ENCODE measurements at places on chromosomes 11 and 22.

GRCh38 chr11:126440792-126441514 is 85.5 kb downstream of the ST3GAL4 start:
- DNase-seq: peak; percentile 52

DNA sequence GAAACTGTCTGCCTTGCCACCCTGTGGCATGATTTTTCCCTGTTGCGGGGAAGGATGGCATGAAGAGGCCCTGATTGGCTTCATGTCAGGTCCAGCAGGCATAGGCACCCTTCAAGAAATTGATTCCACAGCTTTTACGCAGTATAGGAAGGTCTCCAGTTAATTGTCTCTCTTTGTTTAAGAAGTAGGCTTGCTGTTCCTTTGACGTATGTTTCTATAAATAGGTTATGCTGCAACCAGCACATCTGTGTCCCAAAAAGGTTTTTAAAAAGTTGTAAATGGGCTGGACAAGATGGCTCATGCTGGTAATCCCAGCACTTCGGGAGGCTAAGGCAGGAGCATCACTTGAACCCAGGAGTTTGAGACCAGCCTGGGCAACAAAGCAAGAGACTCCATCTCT is 62.6 kb downstream of the CD6 start:
- no peak for DNase-seq

GRCh38 chr22:35804421-35804820 is 86.7 kb downstream of the APOL5 start:
- DNase-seq: no peak

DNA sequence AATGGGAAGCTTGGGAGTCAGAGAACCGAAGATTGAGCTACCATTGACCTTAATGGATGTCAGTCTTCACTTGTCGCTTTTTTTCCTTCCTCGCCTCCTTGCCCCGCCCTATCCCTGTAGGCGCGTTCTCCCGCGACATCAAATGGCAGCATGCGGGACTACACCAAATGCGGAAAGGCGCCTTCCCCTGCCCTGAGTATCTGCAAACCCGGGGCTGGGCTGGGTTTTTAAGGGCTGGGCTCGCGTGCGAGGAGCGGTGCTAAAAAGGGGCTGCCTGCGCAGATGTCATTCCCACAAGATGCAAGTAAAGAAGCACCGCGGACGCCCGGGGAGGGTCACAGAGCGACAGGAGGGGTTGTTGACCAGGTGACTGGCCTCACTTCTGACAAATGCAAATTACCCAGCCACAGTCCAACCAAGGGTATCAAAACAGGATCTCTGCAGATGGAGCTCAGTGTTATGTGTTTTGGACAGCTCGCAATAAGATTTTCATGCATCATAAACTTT is 4.7 kb upstream of the FAM111B start:
- peak; percentile 10 for DNase-seq

DNA sequence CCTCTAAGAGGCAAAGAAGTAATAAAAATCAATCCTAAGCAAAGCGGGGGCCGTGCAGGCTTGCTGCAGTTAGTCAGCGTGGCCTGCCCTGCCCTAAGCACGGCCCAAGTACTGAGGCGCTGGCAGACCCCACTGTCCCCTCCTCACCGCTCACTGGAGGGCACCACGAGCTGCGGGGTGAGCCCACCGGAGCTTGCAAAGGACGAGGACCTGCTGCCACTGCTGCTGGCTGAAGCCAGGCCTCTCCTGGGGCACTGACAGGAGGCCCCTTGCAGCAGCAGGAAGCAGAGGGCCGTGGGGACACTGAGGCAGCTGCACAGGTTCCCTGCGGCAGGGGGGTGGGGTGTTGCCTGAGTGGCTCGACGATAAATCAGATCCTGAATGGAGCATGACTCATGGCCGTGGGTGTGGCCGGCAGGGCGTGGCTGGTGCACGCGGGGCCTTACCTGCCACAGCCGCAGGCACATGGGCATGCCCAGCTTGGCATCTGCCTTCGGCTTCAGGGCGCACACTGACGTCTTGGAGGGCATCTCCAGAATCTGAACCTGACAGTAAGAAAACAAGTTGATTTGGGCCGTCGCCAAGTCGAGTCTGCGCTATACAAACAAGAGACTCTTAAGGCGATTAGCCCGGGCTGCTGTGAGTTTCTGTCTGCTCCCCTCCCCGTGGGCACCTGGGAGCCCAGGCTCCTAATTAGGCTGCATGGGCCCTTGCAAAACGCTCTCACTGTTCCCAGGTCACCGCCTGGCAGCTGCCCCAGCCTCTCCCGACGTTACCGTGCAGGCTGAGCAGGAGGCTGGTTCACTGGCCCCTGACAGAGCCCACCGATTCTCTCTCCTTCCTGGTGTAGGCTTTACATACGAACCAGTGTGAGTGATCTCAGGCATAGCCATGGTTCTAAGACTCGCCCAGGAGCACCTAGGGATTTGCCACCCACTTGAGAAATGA is 45.9 kb downstream of the TBX1 start:
- no peak for DNase-seq

DNA sequence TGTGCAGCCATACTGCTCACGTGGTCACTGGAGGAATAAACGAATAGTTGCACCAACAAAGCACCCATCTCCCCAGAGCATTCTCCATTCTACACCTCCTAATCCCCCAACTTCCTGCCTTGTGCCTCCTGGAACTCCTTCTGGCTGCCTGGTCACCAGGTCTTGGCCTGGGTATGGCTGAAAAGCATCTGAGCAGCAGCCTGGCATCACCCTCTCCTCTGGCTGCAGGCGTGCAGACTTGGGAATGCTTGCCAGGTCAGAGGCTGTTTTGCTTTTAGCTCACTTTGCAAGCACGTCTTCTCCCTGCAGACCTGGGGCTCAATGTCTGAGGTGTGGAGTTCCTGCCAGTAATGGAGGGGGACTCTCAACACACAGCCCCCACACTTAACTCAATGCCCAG is 33.3 kb upstream of the KCNJ11 start:
- DNase-seq: no peak

DNA sequence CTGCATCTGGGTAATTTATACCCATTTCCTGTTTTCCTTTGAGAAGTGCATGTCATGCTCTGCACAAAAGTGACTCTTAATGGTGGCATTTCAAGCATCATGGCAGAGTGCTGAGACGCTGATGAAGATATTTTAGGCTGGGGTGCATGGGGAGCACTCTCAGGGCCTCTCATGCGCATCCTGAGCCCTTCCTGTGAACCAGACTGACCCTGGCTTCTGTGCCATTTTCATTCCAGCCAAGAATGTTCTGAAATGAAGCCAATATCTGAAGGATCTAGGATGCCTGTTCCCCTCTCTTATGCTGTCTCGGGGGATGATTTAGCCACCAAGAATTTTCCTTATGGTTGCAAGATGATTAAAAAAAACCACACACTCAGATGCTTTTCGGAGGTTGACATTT is 61.5 kb downstream of the MIAT start:
- no peak for DNase-seq

DNA sequence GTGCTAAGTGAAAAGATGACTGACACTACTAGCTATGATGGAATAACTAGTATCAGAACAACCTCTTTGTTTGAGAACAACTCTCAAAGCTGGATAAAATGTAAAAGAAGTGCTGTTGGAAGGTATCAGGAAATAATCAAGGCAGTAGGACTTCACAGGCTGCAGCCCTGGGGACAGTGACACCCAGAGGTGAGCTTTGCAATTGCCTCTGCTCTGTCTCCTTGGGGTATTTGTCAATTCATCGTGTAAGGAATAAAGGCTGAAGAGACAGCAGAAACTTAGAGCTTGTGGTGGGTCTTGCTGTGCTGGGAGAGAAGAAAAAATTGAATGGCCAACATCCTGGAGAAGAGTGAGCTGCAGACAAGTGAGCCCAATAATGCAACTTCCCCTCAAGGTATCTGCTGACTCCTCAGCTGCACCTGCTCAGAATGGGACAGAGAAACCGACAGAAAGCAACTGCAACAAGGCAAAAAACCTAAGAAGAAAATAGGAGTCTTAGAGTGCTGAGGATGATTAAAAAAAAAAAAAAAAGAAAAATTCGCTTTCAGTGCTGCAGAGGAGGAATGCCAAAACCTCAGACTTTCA is 141.1 kb downstream of the RCN1 start:
- no peak for DNase-seq

- DNase-seq: no peak
These were observed 14.4 kb downstream of the DCDC1 start for GRCh38 chr11:31355131-31355530.

DNA sequence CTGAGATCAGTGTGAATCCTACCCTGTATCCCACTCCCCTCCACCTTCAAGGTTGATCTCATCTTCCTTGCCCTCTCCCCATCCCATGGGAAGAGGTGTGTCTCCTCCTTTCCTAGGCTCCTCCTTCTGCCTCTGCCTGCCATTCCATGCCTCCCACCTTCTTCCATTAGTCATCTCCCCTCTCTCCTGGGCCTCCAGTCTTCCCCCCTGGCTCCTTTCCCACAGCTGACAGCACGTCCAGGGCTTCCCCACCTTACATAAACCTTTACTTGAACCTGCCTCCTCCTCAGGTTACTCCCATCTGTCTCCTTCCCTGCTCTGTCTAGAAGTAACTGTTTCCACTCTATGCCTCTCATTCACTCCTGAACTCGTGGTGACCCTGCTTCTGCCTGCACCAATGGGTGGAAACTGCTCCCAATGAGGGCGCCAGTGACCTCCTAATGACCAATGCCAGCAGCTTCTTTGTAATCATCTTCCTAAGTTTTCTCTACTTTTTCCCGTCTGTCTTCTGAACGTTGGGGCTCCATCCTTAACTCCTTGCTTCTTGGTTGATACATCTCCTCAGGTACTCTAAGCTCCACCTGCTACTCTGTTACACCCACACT is 266.9 kb upstream of the NARS2 start:
- DNase-seq: no peak

DNA sequence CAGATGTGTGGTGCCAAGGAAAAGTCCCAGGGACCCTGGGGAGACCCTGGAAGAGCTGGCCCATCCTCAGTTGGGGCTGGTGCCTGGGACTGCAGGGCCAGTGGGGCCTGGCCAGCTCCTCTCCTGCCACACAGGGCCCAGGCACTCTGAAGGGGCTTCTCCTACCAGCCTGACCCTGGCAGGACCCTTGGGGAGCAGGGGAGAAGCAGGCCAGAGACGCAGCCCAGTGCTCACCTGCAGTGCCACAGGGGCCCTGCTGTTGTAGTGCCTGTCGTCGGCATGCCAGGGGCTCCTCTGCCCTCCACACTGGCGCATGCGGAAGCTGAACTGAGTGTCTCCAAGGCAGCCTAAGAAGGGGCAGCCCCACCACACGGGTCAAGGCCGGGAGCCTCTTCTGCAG is 9.1 kb downstream of the DENND6B start:
- DNase-seq: no peak

- no peak for DNase-seq
These were observed 4.3 kb downstream of the VPREB1 start for GRCh38 chr22:22248878-22249277.

DNA sequence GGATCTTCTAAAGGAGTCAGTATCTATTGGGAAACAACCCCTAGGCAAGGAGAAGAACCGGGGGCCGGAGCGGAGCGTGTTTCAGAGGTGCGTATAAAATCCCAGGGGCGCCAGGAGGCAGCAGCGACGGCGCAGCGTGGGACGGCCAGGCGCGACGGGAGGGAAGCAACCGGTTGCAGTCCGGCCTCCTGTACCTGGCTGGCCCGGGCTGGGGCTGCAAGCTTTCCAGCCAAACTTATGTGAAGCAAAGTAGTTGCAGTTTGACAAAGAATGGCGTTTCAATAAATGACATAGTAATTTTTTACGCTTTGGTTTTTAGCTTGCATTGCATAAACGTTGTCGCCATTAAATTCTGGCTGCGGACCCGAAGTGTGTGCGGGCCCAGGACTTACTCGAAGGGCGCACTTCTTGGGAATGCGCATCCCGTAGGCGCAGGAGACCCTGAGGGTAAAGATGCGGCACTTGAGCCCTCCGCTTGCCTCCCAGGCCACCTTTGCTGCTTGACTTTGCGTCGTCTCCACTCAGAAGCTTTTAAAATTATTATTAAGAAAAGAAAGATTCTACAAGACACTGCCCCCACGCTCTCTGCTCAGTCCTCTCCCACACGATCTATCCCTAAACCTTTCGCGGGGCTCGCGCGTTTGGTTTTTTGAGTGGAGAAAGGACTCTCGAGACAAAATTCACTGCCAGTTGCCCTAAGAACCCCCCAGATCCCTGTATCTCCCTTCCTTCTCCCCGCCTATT is 1.6 kb upstream of the WT1 start:
- no peak for DNase-seq

- DNase-seq: no peak
These were observed 73.7 kb downstream of the DGCR2 start for GRCh38 chr22:19048531-19048930.

DNA sequence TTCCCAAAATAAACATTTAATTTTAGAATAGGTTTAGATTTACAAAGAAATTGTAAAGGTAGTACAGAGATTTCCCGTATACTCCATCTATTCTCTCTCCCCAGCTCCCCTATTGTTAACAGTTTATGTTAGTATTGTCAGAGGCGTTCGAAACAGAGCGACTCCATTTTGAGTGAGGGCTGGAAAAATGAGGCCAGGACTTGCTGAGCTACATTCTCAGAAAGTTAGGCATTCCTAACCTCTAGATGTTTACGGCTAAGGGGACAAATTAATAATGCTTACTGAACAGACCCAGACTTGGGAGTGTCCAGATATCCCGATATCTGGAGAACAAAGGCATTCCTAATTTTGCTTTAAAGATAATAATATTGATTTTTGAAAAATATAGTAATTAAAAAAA is 12.4 kb upstream of the NUP160 start:
- no peak for DNase-seq

DNA sequence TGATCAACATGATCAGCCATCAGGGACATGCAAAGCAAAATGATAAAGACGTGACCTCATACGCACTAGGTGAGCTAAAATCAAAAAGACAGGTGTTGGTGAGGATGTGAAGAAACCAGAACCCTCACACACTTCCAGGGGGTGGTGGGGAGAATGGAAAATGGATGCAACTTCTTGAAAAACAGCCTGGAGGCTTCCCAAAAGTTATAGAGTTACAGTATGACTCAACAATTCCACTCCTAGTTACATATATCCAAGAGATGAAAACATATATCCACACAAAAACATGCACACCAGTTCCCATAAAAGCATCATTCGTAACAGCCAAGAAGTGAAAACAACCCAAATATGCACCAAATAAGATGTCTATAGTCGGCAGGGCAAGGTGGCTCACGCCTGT is 42.1 kb upstream of the APLNR start:
- DNase-seq: no peak

DNA sequence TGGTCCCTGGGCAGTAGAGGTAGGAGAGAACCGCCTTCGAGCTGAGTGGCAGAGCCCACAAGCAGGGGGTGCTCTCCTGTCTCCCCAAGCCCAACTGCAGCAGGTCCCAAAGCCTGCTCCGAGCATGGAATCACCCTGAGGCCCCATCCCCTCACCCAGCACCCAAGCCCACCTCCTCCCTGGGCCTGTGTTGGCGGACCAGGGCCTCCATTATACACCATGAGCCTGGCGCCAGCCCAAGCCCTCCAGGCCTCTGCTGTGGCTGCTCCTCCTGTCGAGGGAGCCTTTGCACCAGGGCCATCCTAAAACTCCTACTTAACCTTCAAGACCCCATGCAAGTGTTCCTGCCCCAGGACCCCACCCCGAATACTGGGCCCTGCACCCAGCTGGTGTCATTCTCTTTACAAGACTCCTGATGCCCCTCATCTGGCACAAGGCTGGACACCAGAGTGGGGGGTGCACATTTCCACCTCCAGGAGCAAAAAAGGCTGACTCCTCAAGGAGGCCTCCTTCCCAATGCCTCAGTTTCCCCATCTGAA is 16.6 kb downstream of the GP1BB start:
- DNase-seq: no peak

- DNase-seq: no peak
These were observed 597.4 kb downstream of the LUZP2 start for GRCh38 chr11:25094085-25094802.
